ENCODE measurements at places on chromosomes 12 and 14. TPM values are rescaled to one million over a fixed set of nuclear protein-coding genes. Genes with fewer than 3 reads are reported as not detected.

ITPK1 gene
- 66.1 TPM for total RNA-seq

ACOT6 gene
- not detected for total RNA-seq

ADCY6 gene
- total RNA-seq = 0.37 TPM

RAB5B gene
- 36.6 TPM for total RNA-seq

SERPINA12 gene
- not detected for total RNA-seq

SYNDIG1L gene
- not detected for total RNA-seq

LIN7A gene
- total RNA-seq = not detected

SLCO1B1 gene
- not detected for total RNA-seq

PLXNC1 gene
- 5.6 TPM for total RNA-seq

SRRM4 gene
- total RNA-seq = not detected

TMEM229B gene
- 4.4 TPM for total RNA-seq

CPNE6 gene
- not detected for total RNA-seq

BRF1 gene
- total RNA-seq = 31.7 TPM

AQP2 gene
- not detected for total RNA-seq

OR4K15 gene
- not detected for total RNA-seq

EEA1 gene
- total RNA-seq = 23.6 TPM

STYK1 gene
- total RNA-seq = 2.1 TPM

KRT6A gene
- not detected for total RNA-seq

CMA1 gene
- not detected for total RNA-seq

CLEC1A gene
- total RNA-seq = not detected

DPF3 gene
- total RNA-seq = 0.50 TPM

IL31 gene
- total RNA-seq = 4.1 TPM

Measured in CD8-positive, alpha-beta memory T cell (primary cell).